ENCODE measurements at places on chromosomes 12 and 14.

DNA sequence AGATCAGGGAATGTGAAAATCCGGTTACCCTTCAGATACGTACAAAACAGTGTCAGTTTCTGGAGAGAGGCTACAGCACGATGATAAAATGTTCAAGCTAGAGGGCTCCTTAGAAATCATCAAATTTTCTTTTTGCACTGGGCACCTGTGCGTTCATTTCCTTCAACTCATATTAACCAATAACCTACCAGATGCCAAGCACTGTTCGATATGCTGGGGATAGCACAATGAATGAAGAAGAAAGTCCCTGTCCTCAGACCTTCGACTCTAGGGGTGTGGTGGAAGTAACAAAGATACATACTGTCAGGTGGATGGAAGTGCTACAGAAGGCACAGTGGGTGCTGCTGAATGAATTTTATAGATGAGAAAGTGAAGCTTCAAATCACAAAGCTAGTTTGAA is 172.3 kb downstream of the FOXN3 start:
- DNase-seq, result no peak

DNA sequence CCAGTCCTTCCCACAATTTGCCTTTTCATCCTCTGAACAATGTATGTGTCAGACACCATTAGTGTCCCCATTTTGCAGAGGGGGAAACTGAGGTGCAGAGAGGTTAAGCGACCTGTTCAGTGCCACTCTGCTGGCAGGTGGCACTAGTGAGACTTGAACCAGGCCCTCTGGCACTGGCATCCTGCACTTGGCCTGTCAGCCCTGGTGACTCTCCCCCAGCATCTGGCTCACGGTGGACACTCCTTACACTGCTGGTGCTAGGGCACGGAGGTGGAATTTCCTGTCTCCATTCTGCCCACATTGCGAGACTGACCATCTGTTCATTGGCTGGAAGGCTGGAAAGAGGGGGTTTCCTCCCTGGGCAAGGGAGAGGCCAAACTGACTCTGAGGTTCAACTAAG is 48.7 kb downstream of the CCNK start:
- no peak for DNase-seq

DNA sequence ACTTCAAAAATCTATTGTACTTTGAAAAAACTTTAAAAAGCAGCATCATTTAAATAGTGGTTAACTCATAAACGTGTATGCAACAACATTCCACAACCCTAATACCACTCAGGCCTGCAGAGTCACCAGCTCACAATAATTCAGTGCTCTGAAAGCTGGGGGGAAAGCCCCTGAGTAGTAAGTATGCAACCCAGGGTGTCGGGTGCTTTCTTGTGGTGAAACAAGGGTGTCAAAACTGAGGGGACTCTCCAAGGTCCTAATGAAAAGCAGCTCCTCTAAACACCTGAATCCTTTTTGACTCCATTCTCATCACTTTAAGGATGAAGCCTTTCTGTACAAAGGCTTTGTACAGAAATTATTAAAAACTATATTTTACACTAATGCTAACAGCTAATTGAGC is 33.7 kb downstream of the FGFR1OP2 start:
- no peak for DNase-seq

GRCh38 chr14:96038920-96039632 is at the start of gene C14orf132:
Gene C14orf132, plus strand, starts transcription at chr14:96039362. Its CDS starts 139 bp downstream, at chr14:96039501.
- DNase-seq, result peak; percentile 88

DNA sequence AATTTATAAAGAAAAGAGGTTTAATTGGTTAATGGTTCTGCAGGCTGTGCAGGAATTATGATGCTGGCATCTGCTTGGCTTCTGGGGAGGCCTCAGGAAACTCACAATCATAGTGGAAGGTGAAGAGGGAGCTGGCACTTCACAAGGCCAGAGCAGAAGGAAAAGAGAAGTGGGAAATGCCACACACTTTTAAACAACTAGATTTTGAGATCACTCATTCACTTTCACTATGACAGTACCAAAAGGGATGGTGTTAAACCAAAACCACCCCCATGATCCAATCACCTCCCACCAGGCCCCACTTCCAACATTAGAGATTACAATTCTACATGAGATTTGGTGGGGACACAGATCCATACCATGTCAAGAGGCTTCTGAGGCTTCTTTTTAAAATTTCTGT is 62.6 kb downstream of the SLC38A4 start:
- no peak for DNase-seq

DNA sequence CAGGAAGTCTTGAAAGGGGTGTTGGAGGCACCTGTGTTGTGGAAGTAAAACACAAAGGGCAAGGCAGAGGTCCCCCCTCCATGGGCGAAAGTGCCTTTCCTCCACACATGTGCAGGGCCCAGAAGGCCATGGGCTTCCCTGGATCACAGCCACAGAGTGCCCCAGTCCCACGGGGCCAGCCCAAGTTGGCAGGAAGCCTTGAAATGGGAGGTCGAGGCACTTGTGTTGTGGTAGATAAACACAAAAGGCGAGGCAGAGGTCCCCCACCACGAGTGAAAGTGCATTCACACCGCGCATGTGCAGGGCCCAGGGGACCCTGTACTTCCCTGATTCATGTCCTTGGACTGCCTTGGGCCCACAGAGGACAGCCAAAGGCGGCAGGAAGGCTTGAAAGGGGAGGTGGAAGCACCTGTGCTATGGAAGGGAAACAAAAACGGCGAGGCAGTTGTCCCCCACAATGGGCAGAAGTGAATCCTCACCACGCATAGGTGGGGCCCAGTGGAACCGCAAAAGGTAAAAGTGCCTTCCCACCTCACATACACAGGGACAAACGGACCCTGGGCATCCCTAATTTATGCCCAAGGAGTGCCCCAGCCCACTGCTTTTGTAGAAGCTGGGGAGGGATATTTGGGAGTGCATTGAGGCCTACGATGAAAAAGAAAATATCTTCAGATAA is 585.4 kb downstream of the ALG10 start:
- DNase-seq, result no peak

DNA sequence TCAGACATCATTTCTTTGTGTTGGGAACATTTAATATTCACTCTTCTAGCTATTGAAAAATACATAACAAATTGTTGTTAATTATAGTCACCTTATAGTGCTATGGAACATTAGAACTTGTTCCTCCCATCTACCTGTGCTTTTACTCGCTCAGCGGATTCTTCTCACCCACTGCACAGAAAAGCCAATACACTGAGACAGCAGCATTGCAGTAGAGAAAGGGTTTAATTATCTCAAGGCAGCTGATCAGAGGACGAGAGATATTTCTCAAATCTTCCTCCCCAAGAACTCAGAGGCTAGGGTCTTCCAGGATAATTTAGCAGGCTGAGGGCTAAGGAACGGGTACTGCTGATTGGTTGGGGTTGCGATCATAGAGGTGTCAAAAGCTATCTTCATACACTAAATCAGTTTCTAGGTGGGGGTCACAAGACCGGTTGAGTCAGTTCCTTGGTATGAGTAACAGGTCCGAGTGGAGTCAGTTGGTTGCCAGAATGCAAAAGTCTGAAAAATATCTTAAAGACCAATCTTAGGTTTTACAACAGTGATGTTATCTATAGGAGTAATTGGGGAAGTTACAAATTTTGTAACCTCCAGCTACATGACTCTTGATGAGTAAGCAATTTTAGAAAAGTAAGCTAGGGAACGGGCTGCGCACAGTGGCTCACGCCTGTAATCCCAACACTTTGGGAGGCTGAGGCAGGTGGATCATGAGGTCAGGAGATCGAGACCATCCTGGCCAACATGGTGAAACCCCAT is 173.1 kb downstream of the FBXL14 start:
- DNase-seq, result no peak

- no peak for DNase-seq
Measured at GRCh38 chr14:67579040-67579439, 21.0 kb downstream of the PIGH start.

DNA sequence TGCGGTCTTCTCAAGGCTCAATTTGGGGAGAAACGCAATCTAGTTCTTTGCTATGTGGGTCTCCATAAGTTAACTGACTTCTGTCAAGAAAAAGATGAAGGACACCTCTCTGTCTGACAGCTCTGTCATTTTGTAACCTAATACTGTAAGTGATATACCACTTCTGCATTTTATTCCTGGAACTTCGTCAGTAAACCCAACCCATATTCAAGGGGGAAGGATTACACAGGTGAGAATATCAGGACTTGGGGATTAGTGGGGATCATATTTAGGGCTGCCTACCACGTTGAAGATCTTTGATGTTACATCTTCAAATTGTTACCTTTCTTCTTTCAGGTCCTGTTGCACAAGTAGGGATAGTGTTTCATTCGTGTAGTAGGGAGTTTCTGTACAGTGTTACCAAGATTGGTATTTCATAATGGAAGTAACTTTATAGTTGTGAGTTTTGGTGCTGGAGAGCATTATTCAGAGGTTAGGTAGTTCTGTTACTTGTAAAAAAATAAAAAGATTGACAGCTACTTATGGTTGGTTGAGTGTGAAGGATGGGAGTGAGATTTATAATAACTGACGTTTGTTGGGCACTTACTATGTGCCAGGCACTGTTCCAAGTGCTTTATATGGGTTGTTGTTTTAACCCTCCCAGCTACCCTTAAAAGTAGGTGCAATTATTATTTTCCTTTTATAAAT is 1.6 kb downstream of the TMEM260 start:
- no peak for DNase-seq

GRCh38 chr12:105393587-105393986 is 63.1 kb downstream of the C12orf75 start:
- peak; percentile 19 for DNase-seq

DNA sequence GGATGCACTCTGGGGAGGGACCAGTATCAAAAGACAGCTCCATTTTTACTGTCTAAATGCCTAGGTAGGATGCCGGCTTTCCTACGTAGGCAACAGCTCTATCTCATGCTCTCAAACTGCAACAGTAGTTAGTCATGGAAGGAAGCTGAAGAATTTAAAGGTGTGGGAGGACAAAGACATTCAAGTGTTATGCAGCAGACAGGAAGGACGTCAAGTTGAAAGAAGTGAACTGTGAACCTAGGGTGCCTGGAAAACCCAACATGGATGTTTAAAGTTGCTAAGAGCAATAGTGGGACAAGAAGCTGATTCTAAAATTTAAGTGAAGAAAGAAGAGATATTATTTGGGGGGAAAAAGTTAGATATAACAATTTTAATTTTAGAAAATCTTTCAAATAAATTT is 5.9 kb downstream of the SEC23A start:
- DNase-seq, result no peak

DNA sequence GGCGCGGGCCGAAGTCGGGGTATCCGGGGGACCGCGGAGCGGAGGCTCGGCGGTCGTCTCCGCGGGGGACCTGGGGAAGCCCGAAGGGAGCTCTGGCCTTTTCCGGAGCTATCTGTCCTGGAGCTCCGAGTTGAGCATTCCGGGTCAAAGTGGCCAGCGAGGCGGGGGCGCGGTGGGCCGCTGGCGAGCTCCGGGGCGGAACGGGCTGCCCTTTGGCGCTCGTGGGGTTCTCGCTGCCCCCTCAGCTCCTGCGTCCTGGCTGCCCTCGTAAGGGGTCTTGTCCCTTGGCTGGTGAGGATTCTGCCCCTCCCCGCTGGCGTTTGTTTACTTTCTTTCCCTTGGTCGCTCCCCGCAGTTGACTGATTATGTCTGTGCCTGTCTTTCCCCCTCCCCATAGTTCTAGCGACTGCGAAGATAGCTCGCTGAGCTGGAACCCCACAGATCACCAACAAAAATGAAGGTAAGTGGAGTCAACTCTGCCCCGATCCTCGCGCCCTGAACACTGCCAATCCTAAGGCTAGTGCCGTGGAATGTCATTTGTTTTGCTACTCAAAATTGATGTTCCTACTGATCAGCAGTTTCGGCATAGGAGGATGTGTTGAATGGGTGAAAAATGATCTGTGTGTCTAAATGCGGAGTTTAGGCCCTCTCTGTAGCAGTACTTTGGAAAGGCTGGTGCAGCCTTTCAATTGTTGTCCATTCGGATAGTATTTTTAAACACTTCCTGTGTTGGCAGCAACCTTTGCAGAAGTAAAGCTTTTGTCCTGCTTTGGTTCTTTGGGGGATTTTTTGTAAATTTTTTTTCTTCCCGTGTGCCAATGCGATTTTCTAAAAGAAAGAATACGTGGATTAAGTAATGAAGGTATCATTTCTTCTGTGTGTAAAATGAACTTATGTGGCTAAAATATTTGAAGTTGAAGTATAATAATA is 1.3 kb downstream of the ARID4A start:
- DNase-seq, result peak; percentile 72

- DNase-seq, result peak; percentile 71
Measured at GRCh38 chr12:124438437-124439056, 128.9 kb downstream of the NCOR2 start.

GRCh38 chr14:51677738-51678137 is 26.0 kb downstream of the FRMD6 start:
- no peak for DNase-seq

GRCh38 chr12:109253913-109254544 is 55.1 kb downstream of the FOXN4 start:
- DNase-seq, result no peak

- no peak for DNase-seq
Measured at GRCh38 chr12:9760699-9761418, at the start of gene CD69. Gene CD69, minus strand, starts transcription at chr12:9760901. Its CDS starts 81 bp downstream, at chr12:9760820.

GRCh38 chr14:35212471-35213142 is 79.6 kb upstream of the PSMA6 start:
- DNase-seq, result no peak

DNA sequence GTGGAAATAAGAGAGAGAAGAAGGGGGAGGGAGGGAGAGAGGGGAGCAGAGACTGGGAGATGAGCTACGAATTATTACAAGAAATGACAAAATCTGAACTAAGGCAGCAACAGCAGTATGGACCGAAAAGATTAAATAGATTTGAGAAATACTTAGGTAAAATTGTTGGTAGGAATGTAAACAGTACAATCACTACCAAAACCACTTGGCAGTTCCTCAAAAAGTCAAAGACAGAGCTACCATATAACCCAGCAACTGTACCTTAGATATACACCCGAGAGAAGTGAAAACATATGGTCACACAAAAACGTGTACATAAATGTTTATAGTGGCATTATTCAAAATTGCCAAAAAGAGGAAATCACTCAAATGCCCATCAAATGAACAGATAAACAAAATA is 14.1 kb downstream of the KRAS start:
- DNase-seq, result no peak

- DNase-seq, result no peak
Measured at GRCh38 chr12:111222523-111222922, 146.4 kb downstream of the PHETA1 start.

GRCh38 chr12:9363145-9363544 is 154.9 kb upstream of the PZP start:
- peak; percentile 57 for DNase-seq

DNA sequence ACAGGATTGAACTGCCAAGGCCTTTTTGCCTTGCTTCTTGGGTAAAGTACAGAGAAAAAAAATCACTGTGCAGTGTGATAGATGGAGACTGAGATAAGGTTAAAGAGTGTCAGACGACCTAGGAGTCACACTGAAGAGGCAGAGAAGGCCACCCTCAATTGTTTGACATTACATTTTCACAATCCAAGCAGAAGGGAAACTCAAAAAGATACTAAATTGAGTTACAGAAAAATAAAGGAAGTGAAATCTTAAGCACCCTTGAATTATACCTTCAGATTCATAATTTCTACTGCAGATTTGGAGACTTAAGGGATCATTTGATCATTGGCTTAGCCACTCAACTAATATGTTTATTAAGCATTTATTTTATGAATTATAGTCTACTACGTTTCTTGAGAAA is 97.1 kb downstream of the MYF5 start:
- DNase-seq, result no peak

All from endodermal cell (in vitro differentiated cells).